Mesenteric fat pad (tissue), 1 donor: ENCODE measurements at places on chromosomes 2 and 18. TPM values are rescaled to one million over a fixed set of nuclear protein-coding genes. Genes with fewer than 3 reads are reported as not detected.
A peak's percentile ranks its signal among the peaks of the same experiment; 100 is the strongest.

GRCh38 chr2:69299772-69300516 is 87.1 kb downstream of the GFPT1 start:
- DNase-seq, result no peak

Gene IMPACT
- 33.3 TPM for total RNA-seq

Gene KIAA2012
- total RNA-seq, result not detected

GRCh38 chr2:203905656-203906055 is 30.9 kb upstream of the ICOS start:
- DNase-seq, result no peak

Gene HOXD8
- total RNA-seq, result 13.3 TPM

DNA sequence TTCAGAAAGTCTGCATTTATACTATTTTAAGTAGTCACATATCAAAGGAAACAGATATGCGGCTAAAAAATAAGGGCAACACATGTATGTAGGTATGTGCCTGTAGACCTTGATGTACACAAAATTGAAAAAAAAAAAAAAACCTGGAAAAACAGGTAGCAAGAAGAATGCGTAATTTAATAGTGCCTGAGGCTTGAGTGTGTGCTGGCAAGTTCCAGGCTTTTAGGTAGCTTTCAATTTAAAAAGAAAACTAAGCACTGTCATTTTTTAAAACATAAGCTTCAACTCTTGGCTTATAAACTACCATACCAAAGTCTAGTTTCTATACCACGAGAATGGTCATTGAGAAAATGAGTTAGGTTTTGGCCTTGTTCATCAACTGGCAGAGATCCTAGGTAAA is 72.3 kb downstream of the OTX1 start:
- DNase-seq, result no peak

DNA sequence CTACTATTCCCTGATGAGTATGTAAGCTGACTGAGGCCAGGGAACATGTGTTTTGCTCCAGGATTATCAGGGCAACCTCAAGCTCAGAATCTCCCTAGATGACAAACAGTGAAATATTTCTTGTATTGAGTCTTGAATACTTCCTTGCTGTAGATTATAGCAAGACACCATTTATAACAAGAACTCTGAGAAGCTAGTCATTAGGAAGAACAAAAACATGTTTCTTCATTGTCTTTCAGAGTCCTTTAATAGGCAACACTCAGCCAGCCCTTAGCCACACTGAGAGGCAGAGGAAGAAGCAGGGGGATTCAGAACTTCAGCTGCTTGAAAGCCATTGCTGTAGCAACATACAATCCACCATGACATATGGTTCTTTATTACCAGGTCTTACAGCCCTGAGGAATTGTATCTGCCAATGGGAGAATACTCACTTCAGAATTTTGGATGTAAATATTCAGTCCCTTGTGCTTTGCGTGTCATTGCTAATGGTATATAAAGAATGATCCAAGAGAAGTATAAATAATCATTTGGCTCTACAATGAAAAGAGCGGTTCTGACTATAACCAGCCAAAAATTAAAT is 117.5 kb upstream of the NCKAP5 start:
- no peak for DNase-seq

DNA sequence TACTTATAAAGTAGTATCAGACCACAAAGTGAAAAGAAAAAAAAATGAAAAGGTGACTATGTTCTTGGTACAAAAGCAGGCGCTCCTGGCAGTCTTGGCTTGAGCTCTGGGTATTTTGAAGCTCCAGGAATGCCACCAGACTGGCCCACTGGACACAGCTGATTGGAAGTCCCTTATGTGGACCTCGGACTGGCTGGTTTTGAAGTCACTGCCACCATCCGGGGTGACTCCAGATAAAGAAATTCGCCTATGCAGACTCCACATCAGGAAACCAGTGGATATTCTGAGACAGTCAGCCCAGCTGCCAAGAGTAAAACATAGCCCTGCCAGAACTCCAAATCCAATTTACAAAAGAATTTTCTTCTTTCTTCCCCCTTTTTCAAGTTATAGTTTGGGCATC is 28.0 kb downstream of the ACKR3 start:
- DNase-seq, result no peak

Gene VWA3B
- total RNA-seq, result not detected

DNA sequence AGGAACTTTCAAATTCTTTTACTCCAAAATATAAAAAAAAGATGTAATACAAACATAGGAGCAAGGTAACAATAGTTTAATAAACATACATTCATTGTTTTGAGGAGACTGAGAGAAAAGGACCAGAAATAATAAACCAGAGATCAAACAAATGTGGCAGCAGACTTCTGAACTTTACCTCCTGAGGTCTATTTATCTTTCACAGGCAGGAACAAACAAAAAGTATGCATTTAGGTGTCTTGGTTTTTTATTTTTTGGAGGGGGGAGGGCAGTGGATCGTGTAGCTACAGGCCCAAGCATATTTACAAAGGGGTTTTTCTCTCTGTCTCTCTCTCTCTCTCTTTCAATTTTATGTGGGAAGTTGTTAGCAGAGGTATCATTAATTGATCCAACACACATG is 5.6 kb downstream of the PPP4R1 start:
- no peak for DNase-seq

GRCh38 chr2:224469374-224469964 is 67.6 kb upstream of the FAM124B start:
- DNase-seq, result no peak

DNA sequence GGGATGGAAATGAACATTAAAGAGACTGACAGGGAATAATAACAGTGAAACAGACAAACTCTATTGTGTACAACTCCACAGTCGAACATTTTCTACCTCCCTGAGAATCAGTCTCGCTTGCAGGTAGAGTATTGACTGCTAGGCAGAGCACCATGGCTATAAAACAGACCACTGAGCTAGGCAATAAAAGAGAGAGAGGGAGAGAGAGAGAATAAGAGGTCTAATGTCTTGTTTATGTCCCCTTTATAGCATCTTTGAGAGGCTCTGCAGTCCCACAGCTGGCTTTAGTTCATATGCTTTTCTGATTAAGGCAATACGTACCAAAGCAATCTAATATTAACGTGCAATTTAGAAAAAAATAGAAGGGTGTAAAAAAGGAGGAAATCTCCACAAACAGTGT is 652.6 kb downstream of the NRXN1 start:
- no peak for DNase-seq

Gene SULT1C2
- total RNA-seq, result 0.64 TPM

Gene LOXHD1
- total RNA-seq, result 2.3 TPM

DNA sequence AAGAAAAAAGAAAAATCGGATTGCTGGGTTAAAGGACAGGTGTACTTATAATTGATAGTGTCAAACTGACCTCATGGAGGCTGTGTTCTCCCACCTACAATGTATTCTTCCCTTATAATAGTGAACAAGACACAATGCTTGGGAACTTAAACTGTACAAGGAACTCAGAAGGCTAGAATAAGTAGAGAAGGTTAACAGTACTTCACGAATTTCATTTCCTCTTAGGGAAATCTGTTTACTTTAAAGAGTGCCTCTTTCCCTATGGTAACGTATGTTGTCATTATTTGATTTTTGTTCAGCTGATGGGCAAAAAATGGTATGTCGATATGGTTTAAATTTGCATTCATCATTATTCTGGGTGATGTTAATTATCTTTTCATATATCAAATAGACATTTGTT is 9.2 kb upstream of the HK2 start:
- no peak for DNase-seq

DNA sequence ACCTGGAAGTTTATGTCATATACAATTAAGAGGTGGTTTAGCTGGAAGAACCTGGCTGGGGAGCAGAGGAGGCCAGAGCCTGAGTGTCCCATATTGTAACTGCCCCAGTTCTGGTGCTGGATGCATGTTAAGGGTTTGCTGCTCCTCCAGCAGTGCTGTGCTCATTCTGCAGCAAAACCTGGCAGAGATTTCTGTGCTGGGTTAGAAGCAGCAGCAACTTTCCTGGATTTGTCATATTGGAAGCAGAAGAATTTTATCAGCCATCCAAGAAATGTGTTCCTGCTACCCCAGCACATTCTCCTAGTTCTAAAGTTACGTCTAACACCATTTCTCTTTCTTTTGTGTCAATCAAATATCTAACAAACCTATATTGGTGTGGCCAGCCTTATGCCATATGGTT is 284.1 kb downstream of the TDRD15 start:
- no peak for DNase-seq

- DNase-seq, result peak; percentile 84
Measured at GRCh38 chr2:1697601-1698000, 46.7 kb downstream of the PXDN start.

GRCh38 chr18:22447792-22448191 is 30.1 kb upstream of the CTAGE1 start:
- no peak for DNase-seq

DNA sequence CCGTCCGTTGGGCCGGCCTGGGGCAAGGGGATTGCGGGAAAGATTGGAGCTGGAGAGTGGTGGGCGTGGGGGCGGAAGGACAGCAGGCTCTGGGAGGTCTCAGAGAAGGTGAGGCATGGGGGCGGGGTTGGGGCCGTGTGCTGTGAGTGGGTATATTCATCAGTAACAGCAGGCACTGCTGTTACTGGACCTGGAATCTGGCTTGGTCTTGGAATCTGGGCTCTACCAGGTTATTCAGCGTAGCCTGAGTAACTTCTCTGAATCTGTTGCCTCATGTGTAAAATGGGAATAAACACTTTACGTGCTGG is 435 bp downstream of the RNF181 start:
- no peak for DNase-seq

Gene MFSD2B
- not detected for total RNA-seq
